ENCODE measurements at places on chromosomes 16 and 17. TPM values are rescaled to one million over a fixed set of nuclear protein-coding genes. Genes with fewer than 3 reads are reported as not detected.

DNA sequence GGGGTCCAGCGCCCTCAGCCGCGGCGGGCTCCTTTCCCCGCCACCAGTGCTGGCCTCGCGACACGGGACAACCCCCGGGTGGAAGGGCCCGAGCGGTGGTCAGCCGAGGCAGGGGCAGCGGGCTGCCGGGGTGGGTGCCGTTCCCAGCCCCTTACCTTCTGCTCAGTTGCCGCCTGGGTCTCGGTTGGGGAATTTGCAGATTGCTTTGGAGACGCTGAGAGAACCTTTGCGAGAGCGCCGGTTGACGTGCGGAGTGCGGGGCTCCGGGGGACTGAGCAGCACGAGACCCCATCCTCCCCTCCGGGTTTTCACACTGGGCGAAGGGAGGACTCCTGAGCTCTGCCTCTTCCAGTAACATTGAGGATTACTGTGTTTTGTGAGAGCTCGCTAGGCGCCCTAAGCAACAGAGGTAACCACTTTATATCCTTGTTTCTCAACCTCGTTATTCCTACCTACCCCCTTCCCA is 381 bp downstream of the CTNS start:
- no peaks in the 10 kb centered on the region for H3K36me3 ChIP-seq
- peaks cover 20% of the 10 kb centered on the region for H3K4me1 ChIP-seq
- peak overlapping the region; percentile 86 for H3K27ac ChIP-seq
- H3K4me3 ChIP-seq = peak overlapping the region; percentile 76
- H3K27me3 ChIP-seq = no peaks in the 10 kb centered on the region

The LRRC75A gene
- 23.1 TPM for total RNA-seq

DNA sequence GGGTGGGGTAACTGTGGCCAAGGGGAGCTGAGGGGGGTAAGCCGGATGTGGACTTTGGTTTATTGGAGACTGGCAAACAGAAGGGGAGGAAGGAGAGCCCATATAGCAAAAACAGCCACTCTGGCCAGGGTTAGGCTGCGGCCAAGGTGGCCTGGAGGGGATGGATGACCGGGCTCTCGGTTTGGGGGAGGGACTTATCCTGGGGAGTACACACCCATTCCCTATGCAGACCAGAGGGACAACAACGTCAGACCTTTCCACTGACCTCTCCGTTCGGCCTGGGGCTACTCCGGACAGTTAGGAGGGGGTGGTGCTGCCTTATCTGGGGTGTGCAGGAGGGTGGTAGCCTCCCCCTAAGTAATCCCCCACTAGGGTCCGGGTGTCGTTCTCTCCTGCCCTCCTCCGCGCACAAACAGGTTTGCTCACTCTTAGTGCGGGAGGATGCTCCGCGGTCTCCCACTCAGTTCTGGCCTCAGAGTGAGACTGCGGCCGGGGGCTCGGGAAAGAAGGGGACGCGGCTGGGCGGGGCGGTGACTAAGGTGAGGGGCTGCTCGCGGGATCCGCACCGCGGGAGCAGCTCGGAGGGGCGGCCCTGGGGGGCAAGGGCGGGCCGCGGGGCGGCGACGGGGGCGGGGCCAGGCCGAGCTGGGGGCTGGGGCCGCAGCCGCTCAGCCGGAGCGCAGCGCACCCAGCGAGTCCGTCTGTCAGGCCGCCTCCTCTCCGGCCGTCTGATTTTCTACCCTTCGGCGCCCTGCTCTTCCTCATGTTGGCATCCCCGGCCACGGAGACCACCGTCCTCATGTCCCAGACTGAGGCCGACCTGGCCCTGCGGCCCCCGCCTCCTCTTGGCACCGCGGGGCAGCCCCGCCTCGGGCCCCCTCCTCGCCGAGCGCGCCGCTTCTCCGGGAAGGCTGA is at the start of gene WNK4:
WNK4 (plus strand) TSS at position 675 of the 915 bp plus-strand sequence; CDS start at position 764, 89 bp downstream.
- peak; percentile 46 for DNase-seq
- H3K4me1 ChIP-seq = no peaks in the 10 kb centered on the region

- H3K27me3 ChIP-seq = no peaks in the 10 kb centered on the region
- no peak overlapping the region for H3K27ac ChIP-seq
- no peak for DNase-seq
Measured at GRCh38 chr16:35792516-35793285, 2333.3 kb downstream of the TP53TG3F start.

DNA sequence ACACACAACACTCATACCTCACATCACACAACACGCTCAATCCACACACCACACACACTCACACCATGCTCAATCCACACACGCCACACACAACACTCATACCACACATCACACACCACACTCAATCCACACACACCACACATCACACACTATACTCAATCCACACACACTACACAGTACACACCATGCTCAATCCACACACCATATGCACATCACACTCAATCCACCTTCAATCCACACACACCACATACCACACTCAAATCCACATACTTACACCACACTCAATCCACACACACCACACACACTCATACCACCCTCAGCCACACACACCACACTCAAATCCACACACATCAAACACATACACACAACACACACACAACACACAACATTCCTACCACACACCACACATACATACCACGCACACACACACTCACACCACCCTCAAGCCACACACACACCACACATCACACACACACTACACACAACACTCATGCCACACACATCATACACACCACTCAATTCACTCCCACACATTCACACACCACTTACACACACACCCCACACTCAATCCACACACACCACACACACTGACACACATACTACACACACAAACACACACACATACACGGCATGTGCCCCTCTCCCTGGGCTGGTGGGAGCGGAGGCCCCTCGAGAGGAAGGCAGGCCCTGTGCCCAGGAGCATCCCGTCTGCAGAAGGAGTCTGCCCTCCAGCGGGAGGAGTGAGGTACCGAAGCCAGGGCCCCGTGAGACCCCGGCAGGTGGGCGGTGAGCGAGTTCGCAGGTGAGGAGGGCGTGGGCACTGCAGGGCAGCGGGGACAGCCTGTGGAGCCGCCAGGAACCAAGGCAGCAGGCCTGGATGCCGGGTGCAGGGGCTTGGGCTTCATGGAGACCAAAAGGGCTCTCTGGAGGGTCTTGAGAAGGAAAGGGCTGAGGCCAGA is 33.1 kb upstream of the RPTOR start:
- no peaks in the 10 kb centered on the region for H3K4me1 ChIP-seq
- no peaks in the 10 kb centered on the region for H3K36me3 ChIP-seq
- no peak overlapping the region for H3K4me3 ChIP-seq
- H3K27ac ChIP-seq = no peak overlapping the region

The GRIN2A gene
- 1.7 TPM for total RNA-seq

DNA sequence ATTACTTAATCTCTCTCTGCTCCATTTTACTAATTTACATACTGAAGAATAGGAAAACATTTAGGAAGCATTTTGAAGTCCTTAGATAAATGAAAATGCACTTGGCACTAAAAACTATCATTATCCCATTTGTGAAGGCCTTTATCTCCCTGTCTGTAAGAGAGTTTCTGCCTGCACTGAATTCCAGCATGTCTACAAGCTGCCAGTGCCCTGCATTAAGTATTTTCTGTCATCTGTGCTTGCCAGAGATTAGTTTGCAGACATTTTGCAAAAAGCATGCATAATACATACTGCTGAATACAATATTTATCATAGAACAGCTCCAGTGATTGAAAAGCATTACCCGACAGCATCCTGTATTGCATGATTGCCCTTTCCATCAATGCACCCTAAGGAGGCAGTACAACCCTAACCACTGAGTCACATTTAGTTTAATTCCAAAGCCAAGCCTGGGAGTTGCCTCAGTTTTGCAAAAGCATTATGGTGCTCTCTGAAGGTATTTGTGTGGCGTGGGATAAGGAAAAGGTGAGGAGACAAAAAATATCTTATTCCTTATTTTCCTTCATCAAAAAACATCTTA is 280.2 kb upstream of the TOM1L1 start:
- H3K4me1 ChIP-seq = peaks cover 8% of the 10 kb centered on the region
- H3K27me3 ChIP-seq = no peaks in the 10 kb centered on the region
- peak; percentile 8 for DNase-seq
- H3K36me3 ChIP-seq = no peaks in the 10 kb centered on the region
- no peak overlapping the region for H3K27ac ChIP-seq

The CTF1 gene
- total RNA-seq = 5.0 TPM

- H3K4me3 ChIP-seq = no peak overlapping the region
- no peaks in the 10 kb centered on the region for H3K27me3 ChIP-seq
- H3K4me1 ChIP-seq = no peaks in the 10 kb centered on the region
- peak; percentile 35 for DNase-seq
Measured at GRCh38 chr17:561116-561515, 153.5 kb downstream of the VPS53 start.

- H3K27ac ChIP-seq = no peak overlapping the region
- H3K27me3 ChIP-seq = no peaks in the 10 kb centered on the region
- no peak overlapping the region for H3K4me3 ChIP-seq
- H3K4me1 ChIP-seq = peaks cover 7% of the 10 kb centered on the region
Measured at GRCh38 chr17:36848008-36848902, 89.0 kb upstream of the LHX1 start.

All from cardiac muscle cell (in vitro differentiated cells and primary cell).